Fibroblast of villous mesenchyme (primary cell): ENCODE measurements at places on chromosomes 1 and 21. TPM values are rescaled to one million over a fixed set of nuclear protein-coding genes. Genes with fewer than 3 reads are reported as not detected.

Gene HSPA13
- total RNA-seq: 54.8 and 84.2 TPM in 2 replicates

Gene MAPKAPK2
- 45.3 and 46.4 TPM in 2 replicates for total RNA-seq

Gene CD2
- total RNA-seq: not detected in 2 replicates

Gene CFHR1
- 0.86 TPM in 1 of 2 replicates, not detected in the other for total RNA-seq

Gene LAMC2
- total RNA-seq: 4.8 and 27.6 TPM in 2 replicates

Gene CD101
- under 0.01 TPM in 2 replicates for total RNA-seq

Gene TGFB2
- total RNA-seq: 28.0 and 36.3 TPM in 2 replicates

Gene FYB2
- total RNA-seq: not detected in 2 replicates

Gene CDKN2C
- total RNA-seq: 18.0 and 19.0 TPM in 2 replicates

Gene DMBX1
- total RNA-seq: not detected in 2 replicates

Gene CTSK
- 137 and 139 TPM in 2 replicates for total RNA-seq

Gene IQCC
- total RNA-seq: 0.86 and 2.3 TPM in 2 replicates

Gene G0S2
- total RNA-seq: 4.8 and 52.2 TPM in 2 replicates

Gene PDPN
- total RNA-seq: 28.7 and 32.8 TPM in 2 replicates

Gene BLZF1
- 30.0 and 40.6 TPM in 2 replicates for total RNA-seq

Gene ZNF687
- total RNA-seq: 12.6 and 16.4 TPM in 2 replicates

Gene SPATA1
- 0.43 and 0.97 TPM in 2 replicates for total RNA-seq

Gene NBPF6
- total RNA-seq: under 0.01 TPM in 1 of 2 replicates, not detected in the other
